Progenitor cell of endocrine pancreas (in vitro differentiated cells): ENCODE measurements at places on chromosomes 7 and 10. TPM values are rescaled to one million over a fixed set of nuclear protein-coding genes. Genes with fewer than 3 reads are reported as not detected.

The TMEM225B gene
- 0.91 and 1.4 TPM in 2 replicates for total RNA-seq

The MRPL32 gene
- total RNA-seq = 49.9 and 51.3 TPM in 2 replicates

- H3K4me1 ChIP-seq = peaks cover 1% of the 10 kb centered on the region
- H3K4me3 ChIP-seq = no peak overlapping the region
- DNase-seq = no peak
- H3K27ac ChIP-seq = no peak overlapping the region
- H3K36me3 ChIP-seq = no peaks in the 10 kb centered on the region
Measured at GRCh38 chr7:28230261-28230660, 49.7 kb upstream of the JAZF1 start.

DNA sequence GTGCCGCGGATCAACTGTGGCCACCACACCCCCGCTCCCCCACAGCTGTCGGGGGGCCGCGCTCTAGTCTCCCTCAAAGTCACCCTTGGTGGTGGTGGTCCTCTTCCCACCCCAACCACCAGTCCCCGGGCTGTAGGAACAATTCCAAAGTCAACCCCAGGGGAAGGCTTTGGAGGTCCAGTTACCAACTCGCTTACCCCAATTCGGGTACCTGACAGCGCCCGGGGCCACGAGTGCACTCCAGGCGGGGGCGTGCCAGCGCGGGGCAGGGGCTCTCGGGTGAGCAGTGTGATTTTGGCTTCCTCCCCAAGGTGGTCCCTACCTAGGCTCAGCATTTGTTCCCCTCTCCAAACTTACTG lies 584 bp upstream of the ZMIZ1 start:
- H3K4me3 ChIP-seq = peak overlapping the region; percentile 84
- DNase-seq = peak; percentile 43
- H3K27ac ChIP-seq = peak overlapping the region; percentile 56
- H3K27me3 ChIP-seq = no peaks in the 10 kb centered on the region

GRCh38 chr10:80137031-80137862 lies 4.7 kb downstream of the PLAC9 start:
- H3K4me3 ChIP-seq = no peak overlapping the region
- no peak overlapping the region for H3K27ac ChIP-seq

DNA sequence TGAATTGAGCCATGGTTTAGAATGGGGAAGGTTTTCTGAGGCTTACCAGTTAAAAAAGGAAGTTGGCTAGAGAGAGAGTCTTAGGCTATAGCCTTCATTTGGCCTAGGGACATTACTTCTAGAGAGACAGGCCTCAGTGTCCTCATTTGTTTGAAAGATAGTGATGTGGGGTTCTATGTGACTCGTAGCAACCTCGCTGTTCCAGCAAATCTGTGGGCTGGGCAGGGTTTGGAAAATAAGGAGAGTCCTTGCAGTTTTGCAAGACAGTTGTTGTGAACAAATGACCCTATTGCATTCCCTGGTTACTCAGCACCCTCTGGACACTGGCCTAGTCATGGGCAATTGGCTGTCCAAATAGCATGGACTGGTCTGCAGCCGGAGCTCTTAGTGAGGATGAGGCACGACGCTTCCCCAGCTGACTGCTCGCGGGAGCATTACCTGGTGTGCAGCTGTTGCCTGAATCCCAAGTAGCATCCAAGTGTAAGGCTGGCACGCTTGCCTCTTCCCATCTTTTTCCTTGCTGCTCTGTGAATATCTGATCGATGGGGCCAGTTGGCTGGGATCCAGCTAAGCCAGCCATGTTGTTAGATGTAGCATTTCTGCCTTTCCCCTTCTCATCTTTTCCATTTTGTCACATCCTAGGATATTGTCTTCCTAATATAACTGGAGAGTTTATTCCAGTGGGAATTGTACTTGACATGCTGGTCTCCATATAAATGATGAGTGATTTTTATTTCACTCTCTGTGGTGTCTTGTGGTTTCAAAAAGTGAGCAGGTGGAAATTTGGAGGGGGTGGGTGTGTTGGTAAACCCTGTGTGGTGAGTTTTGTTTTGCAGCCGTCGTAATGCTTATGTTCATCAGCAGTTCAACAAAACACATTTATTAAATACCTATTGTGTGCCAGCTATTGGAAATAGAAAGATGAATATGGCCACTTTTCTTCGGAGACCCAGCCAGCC lies 99.8 kb downstream of the SND1 start:
- DNase-seq = no peak
- H3K4me3 ChIP-seq = no peak overlapping the region

The TMEM178B gene
- 2.3 and 2.8 TPM in 2 replicates for total RNA-seq

DNA sequence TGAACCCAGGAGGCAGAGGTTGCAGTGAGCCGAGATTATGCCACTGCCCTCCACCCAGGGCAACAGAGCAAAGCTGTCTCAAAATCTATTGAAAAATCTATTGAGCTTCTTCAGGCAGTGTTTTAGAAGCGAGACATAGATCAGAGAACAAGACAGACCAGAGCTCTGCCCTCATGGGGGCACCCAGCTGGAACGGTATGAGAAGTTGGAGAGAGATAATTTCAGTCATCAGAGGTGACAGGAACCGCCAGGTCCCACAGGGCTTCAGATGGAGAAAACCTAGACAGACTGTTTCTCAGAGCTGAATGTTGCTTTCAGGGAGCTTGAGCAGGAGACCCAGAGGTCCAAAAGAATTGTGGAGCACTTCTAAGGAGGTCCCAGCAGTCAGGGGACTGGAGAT lies 14.2 kb upstream of the GTF2IRD1 start:
- H3K4me1 ChIP-seq = peaks cover 16% of the 10 kb centered on the region
- no peak overlapping the region for H3K27ac ChIP-seq
- H3K27me3 ChIP-seq = peaks cover 3% of the 10 kb centered on the region
- DNase-seq = no peak
- H3K4me3 ChIP-seq = no peak overlapping the region
- H3K36me3 ChIP-seq = no peaks in the 10 kb centered on the region

- no peak overlapping the region for H3K27ac ChIP-seq
- H3K4me1 ChIP-seq = peaks cover 19% of the 10 kb centered on the region
- no peak for DNase-seq
- no peaks in the 10 kb centered on the region for H3K36me3 ChIP-seq
Measured at GRCh38 chr10:19658131-19658530, 158.1 kb upstream of the PLXDC2 start.

- H3K36me3 ChIP-seq = peaks cover 2% of the 10 kb centered on the region
- no peak overlapping the region for H3K4me3 ChIP-seq
- H3K4me1 ChIP-seq = peaks cover 9% of the 10 kb centered on the region
- H3K27ac ChIP-seq = no peak overlapping the region
- H3K27me3 ChIP-seq = no peaks in the 10 kb centered on the region
- DNase-seq = no peak
Measured at GRCh38 chr7:91436655-91437054, 172.4 kb downstream of the FZD1 start.

DNA sequence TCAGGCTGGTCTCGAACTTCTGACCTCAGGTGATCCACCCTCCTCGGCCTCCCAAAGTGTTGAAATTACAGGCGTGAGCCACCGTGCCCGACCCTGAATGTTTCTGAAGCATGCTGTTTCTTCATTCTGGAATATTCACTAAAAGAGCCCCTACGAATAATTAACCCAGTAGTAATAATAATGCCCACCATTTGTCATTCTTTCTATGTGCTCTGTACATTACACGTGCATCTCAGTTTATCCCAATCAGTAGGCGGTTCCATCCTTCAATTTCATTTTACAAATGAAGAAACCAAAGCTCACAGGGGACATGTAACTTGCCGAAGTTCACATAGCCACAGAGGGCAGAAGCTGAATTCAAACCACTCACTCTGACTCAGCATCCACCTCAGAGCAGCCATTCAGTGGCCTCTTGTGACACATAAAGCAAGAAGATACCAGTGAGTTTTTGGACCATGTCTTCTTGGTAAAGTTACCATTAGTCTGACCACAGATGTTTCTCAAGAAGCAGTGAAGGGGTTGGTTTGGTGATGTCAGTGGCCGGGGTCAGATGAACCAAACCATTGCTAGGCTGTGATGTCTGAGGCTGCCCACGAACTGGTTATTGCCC lies 71.9 kb upstream of the DUSP5 start:
- DNase-seq = no peak
- H3K36me3 ChIP-seq = no peaks in the 10 kb centered on the region
- H3K4me1 ChIP-seq = peaks cover 15% of the 10 kb centered on the region
- H3K27me3 ChIP-seq = peaks cover 6% of the 10 kb centered on the region
- no peak overlapping the region for H3K4me3 ChIP-seq

DNA sequence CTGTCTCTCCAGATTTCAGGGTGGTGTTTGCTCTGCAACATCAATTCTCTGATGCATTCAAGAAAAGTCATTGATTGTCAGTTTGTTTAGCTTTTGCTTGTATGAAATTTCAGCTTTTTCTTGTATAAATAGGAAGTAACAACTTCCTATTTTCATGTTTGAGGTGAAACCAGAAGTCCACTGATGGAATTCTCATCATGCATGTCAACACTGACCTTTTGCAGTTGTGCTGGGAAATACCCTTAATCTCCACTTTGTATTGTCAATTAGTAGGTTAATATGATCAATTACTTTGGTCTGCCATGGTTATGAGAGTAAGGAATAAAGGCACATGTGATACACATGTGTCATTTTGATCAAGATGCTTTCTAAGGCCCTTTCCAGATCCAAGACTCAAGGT lies 208.8 kb upstream of the HPS1 start:
- peaks cover 6% of the 10 kb centered on the region for H3K27me3 ChIP-seq
- H3K4me1 ChIP-seq = no peaks in the 10 kb centered on the region

DNA sequence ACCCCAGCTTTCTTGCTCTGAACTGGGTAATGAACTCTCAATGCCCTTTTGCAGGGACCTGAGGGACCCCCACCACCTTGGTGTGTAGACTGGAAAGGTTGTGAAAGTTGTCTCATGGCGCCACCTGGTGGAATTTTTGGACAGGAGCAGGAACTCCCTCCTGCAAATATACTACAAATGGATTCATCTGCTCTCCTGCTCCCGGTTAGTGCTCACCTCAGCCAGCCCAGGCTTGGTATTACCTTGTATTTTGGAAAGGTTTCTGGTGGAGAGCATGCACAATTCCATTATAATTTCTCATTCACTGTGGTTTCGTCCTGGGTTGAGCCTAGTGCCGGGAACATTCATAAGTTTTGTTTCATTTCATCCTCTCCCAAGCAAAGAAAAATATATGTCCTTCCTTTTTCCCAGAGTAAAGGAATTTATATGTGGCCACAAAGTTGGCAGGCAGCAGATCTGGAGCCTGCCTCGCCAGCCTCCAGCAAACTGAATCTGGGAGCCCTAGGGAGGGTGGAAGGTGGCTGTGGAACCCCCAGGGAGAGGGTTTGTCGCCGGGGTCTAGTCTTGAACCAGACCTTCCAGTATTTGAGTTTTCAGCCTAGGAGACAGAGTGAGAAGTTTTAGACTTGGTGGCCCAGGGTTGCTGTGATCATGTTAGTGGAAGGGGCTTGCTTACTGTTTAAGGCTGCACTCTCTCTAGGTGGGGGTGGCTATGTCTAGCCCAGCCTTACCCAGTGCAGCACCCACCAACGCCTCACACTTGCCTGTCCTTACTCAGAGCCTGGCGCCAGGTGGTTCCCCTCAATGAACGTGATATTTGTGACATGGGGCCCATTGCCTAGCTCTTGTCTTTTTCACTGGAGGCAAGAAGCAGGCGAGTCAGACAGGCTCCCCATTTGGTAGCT lies 9.5 kb downstream of the FAM241B start:
- H3K36me3 ChIP-seq = peaks cover 1% of the 10 kb centered on the region
- no peak overlapping the region for H3K4me3 ChIP-seq
- no peak overlapping the region for H3K27ac ChIP-seq

The IGF2BP3 gene
- total RNA-seq = 96.9 and 107 TPM in 2 replicates

DNA sequence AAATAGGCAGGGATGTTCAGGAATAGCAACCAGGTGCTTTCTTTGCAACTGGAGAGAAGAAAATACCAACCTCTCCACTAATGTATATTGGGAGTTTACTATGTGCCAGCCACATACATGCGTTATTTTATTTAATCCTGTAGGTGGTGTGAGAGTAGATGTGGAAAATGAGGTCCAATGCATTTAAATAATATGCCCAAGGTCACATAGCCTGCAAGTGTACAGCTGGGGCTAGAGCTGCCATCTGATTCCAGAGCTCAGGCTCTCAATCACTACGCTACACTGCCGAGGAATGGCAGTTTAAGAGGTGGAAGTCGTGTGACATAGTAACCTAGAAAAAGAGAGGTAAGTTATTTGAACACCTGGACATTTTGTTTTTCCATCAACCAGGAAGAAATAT lies 277.0 kb downstream of the EXOC4 start:
- no peaks in the 10 kb centered on the region for H3K27me3 ChIP-seq
- H3K4me3 ChIP-seq = no peak overlapping the region
- peaks cover 3% of the 10 kb centered on the region for H3K4me1 ChIP-seq
- no peaks in the 10 kb centered on the region for H3K36me3 ChIP-seq

The ANTXRL gene
- not detected in 2 replicates for total RNA-seq

- no peaks in the 10 kb centered on the region for H3K36me3 ChIP-seq
- no peak overlapping the region for H3K27ac ChIP-seq
- no peak overlapping the region for H3K4me3 ChIP-seq
- no peak for DNase-seq
Measured at GRCh38 chr10:120634659-120635058, 177.6 kb downstream of the PLPP4 start.

- H3K4me3 ChIP-seq = no peak overlapping the region
- no peak for DNase-seq
- no peaks in the 10 kb centered on the region for H3K4me1 ChIP-seq
- no peaks in the 10 kb centered on the region for H3K36me3 ChIP-seq
- no peak overlapping the region for H3K27ac ChIP-seq
- no peaks in the 10 kb centered on the region for H3K27me3 ChIP-seq
Measured at GRCh38 chr7:93430917-93431588, 143.5 kb downstream of the CALCR start.

DNA sequence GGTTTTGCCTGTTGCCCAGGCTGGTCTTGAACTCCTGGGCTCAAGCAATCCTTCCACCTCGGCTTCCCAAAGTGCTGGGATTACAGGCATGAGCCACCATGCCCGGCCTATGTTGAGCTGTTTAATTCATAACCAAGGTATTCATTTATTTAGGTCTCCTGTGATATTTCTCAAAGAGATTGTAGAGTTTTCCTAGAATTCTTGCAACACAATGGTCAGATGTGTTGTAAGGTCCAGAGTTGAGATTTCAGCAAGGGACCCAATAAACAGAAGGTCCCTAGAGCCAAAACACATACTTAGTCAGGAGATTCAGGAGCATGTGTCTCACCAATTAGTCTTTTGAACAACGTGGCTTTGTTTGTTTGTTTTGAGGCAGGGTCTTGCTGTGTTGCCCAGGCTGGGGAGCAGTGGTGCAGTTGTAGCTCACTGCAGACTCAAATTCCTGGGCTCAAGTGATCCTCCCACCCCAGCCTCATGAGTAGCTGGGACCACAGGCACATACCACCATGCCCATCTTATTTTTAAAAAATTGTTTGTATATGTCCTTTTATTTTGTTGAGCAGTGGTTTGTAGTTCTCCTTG lies 321.3 kb upstream of the GALNT17 start:
- DNase-seq = no peak
- H3K27ac ChIP-seq = no peak overlapping the region
- no peak overlapping the region for H3K4me3 ChIP-seq
- H3K36me3 ChIP-seq = no peaks in the 10 kb centered on the region
- peaks cover 3% of the 10 kb centered on the region for H3K27me3 ChIP-seq

The LIPK gene
- total RNA-seq = not detected in 2 replicates

- H3K27me3 ChIP-seq = no peaks in the 10 kb centered on the region
- H3K4me3 ChIP-seq = no peak overlapping the region
- H3K27ac ChIP-seq = no peak overlapping the region
- no peaks in the 10 kb centered on the region for H3K36me3 ChIP-seq
- DNase-seq = no peak
Measured at GRCh38 chr7:27997188-27997707, 183.3 kb downstream of the JAZF1 start.

GRCh38 chr10:49592726-49593563 lies 17.2 kb upstream of the SLC18A3 start:
- peaks cover 38% of the 10 kb centered on the region for H3K27me3 ChIP-seq
- H3K4me1 ChIP-seq = no peaks in the 10 kb centered on the region
- no peaks in the 10 kb centered on the region for H3K36me3 ChIP-seq
- DNase-seq = peak; percentile 56
- H3K4me3 ChIP-seq = no peak overlapping the region
